ENCODE measurements at places on chromosomes 1 and 21.

DNA sequence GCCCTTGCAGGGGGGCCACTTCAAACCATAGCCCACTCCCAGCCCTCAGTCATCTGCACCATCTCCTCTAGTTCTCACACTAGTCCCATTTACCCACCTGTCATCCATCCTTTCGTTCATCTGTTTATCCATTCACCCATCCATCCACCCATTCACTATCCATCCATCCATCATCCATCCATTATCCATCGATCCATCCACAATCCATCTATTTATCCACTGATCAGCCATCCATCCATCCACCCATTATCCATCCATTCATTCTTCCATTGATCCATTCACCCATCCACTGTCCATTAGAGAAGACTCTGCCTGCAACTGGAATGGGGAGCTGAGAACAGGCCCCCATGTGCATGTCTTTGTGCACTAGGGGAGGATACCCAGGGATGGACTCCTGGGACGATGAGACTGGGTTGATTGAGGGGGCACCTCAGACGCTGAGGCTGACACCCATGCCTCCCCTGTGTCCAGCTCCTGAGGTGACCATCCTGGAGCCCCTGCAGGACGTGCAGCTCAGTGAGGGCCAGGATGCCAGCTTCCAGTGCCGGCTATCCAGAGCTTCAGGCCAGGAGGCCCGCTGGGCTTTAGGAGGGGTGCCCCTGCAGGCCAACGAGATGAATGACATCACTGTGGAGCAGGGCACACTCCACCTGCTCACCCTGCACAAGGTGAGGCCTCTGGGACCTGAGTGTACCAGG lies 97.9 kb downstream of the TRIM11 start:
- no peak for DNase-seq

DNA sequence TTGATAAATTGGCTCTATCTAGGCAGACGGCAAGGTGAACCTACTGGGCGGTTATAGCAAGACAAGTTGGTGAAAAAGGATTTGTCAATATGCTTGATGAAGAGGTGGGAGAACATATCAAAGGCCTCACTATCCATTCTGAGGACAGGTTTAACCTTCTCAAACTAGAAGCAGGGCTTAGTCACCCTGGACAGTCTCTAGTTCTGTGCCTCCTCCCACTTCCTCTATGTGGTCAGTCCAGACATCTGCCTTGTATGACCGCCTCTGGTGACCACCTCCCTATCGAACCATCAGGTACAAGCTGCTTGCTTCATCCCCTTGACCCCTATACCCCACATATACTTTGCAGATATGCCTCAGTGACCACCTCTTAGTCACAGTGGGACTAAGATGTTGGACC lies 2.3 kb upstream of the SCYL3 start:
- no peak for DNase-seq

- no peak for DNase-seq
Measured at GRCh38 chr21:44293551-44294231, 6.2 kb upstream of the PFKL start.

- DNase-seq: no peak
Measured at GRCh38 chr1:14320986-14321385, 277.5 kb upstream of the KAZN start.

DNA sequence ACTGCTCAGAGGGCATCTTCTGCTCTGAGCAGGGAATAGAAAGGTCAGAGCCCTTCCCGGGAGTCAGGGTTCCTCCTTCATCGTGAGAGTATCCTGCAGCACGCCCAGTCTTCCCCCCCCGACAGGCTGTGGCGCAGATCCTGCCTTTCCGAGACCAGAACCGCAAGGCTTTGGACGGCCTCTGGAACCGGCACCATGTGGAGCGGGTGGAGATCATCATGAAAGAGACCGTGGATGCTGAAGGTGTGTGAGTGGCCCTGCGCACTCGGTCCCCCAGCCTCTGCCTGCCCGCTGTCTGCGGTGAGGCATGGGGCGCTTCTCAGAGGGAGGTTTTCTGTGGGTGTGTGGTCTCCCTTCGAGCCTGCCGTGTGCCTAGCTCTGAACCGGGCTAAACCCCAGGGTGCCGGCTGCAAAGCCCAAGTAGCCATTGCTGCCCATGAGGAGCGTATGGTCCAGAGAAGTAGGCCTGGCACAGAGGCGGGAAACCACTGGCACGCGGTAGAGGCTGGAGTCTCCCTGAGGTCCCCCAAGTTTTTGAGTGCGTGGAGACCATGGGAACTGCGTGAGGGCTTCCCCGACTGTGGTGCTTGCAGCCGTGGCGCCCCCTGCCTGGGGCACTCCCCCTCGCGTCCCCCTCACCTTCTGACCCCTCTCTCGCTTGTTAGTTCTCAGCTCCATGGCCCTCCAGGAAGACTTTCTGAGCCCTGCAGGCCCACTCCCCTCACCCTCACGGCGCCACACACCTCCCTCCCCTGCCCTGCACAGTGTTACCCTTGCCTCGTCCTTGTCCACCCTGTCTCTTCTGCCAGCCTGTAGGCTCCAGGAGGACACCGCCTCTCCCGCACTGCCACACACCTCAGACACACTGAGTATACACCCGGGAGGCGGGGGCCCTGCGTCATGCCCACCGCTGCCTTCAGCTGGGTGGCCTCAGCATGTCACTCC lies 12.5 kb downstream of the H6PD start:
- no peak for DNase-seq

Data from NCI-H1436 (cell line).